ENCODE measurements at places on chromosomes 7 and 10.

GRCh38 chr10:29876008-29876555, 183.3 kb downstream of the JCAD start:
- no peak for DNase-seq

DNA sequence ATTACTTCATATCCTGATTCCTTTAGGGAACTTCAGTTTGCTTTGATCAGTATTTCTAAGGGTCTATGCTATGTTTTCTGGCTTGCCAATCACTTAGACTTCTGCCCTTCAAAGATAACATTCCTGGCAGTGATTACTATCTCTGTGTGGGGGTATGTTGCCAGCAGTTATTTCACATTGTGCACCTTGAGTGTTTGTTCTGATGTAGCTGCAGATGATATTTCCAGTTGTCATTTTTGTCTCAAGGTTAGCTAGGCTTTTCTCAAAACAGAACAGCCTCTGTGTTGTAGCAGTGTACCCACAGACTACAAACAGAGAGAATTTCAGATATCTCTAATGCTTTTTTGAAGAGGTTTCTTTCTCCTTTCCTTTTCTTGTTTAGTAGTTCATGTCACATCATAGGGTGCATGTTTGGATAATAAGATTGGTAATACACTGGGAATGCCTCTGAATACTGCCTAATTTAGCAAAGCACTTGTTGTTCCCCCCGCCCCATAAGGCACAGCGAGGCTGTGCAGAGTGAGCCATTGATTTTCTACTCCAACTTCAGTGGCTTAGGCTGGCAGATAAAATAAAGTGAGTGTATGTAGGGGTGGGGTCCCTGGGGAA, 134.7 kb upstream of the AGR3 start:
- DNase-seq, result no peak

GRCh38 chr7:111486472-111487142, 75.7 kb downstream of the IMMP2L start:
- no peak for DNase-seq

DNA sequence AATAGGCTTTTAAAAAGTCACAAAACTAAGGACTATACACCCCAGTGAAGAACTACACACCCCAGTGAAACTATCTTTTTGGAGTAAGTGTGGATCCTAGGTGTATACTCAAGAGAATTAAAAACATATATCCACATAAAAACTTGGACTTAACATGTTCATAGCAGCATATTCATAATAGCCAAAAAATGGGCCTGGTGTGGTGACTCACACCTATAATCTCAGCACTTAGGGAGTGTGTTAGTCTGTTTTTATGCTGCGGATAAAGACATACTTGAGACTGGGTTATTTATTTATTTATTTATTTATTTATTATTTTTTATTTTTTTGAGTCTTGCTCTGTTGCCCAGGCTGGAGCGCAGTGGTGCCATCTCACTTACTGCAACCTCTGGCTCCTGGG, 19.0 kb upstream of the COMTD1 start:
- no peak for DNase-seq

Data from stimulated activated CD4-positive, alpha-beta T cell treated with anti-CD3 and anti-CD28 coated beads, TNF-alpha, amount 100 ng/mL, for 1 hour (primary cell).